ENCODE measurements at places on chromosomes 2 and 18. TPM values are rescaled to one million over a fixed set of nuclear protein-coding genes. Genes with fewer than 3 reads are reported as not detected.

DNA sequence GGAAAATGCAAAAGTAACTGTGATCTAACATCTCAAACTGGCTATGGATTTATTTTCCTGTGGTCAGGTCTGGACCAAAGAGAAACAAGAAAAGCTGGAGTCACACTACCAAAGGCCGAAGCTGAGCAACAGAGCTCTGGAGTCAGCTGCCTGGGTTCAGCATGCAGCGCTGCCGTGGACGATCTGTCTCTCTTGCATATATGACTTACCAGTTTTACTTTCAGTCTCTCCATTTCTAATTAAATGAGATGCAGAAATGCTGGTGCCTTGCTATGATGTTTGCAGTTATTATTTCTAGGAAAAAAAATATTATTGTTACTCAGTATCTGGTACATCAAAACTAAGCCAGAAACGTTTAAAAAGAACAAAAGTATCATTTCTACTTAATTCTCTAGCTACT, 813.2 kb downstream of the RNF144A start:
- H3K4me3 ChIP-seq: no peak overlapping the region
- peaks cover 20% of the 10 kb centered on the region for H3K4me1 ChIP-seq
- H3K36me3 ChIP-seq: no peaks in the 10 kb centered on the region
- no peaks in the 10 kb centered on the region for H3K27me3 ChIP-seq

- no peak for DNase-seq
- no peaks in the 10 kb centered on the region for H3K27me3 ChIP-seq
- no peak overlapping the region for H3K4me3 ChIP-seq
- H3K27ac ChIP-seq: no peak overlapping the region
- H3K4me1 ChIP-seq: peaks cover 7% of the 10 kb centered on the region
- no peaks in the 10 kb centered on the region for H3K36me3 ChIP-seq
Measured at GRCh38 chr2:106956416-106956815, 70.4 kb upstream of the ST6GAL2 start.

GRCh38 chr2:201269764-201270163, 9.4 kb downstream of the CASP8 start:
- no peaks in the 10 kb centered on the region for H3K36me3 ChIP-seq
- no peak overlapping the region for H3K4me3 ChIP-seq
- H3K27me3 ChIP-seq: no peaks in the 10 kb centered on the region
- H3K4me1 ChIP-seq: no peaks in the 10 kb centered on the region

The FNDC4 gene
- 14.2 TPM for total RNA-seq

GRCh38 chr18:72637299-72637698, 93.2 kb upstream of the CBLN2 start:
- H3K4me1 ChIP-seq: peaks cover 5% of the 10 kb centered on the region
- no peaks in the 10 kb centered on the region for H3K36me3 ChIP-seq
- peaks cover 6% of the 10 kb centered on the region for H3K27me3 ChIP-seq
- H3K27ac ChIP-seq: no peak overlapping the region

The CNDP2 gene
- 194 TPM for total RNA-seq

The MAP3K20 gene
- total RNA-seq: 28.5 TPM

DNA sequence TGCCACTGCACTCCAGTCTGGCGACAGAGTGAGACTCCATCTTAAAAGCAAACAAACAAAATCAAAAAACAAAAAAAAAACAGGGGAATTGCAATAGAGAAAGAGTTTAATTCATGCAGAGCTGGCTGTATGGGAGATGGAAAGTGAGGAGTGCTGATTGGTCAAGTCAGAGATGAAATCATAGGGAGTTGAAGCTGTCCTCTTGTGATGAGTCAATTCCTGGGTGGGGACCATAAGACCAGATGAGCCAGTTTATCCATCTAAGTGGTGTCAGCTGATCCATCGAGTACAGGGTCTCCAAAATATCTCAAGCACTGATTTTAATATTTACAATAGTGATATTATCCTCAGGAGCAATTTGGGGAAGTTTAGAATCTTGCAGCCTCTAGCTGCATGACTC, 45.3 kb downstream of the FRZB start:
- DNase-seq: no peak
- no peaks in the 10 kb centered on the region for H3K36me3 ChIP-seq
- H3K27ac ChIP-seq: no peak overlapping the region
- H3K4me1 ChIP-seq: peaks cover 41% of the 10 kb centered on the region
- no peak overlapping the region for H3K4me3 ChIP-seq
- H3K27me3 ChIP-seq: no peaks in the 10 kb centered on the region

DNA sequence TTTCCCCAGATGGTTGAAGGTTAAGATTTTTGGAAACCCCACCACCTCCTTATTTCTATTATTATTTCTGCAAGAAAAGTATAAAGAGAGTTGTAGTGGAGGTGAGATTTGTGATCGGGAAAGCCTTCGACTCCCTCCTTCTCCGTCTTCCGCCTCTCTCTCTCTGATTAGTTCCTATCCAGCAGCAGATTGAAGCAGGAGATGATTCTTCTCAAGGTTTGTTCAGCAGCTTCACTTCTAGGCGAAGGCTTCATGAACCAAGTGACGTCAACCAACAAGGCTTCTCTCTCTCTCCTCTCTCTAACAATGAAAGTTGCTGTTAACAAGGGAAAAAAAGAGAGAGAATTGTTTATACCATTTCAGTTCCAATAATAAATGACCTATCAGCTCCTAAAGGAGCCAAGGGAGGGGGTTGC, at the start of gene BAZ2B:
Gene BAZ2B (minus strand): TSS at position 263 of the 416 bp plus-strand sequence. CDS start 137,829 bp downstream, outside the sequence.
- H3K4me1 ChIP-seq: peaks cover 44% of the 10 kb centered on the region
- H3K4me3 ChIP-seq: peak within 1 kb of the TSS; percentile 90
- peak within 1 kb of the TSS; percentile 99 for H3K27ac ChIP-seq
- no peaks in the 10 kb centered on the region for H3K36me3 ChIP-seq
- peaks cover 2% of the 10 kb centered on the region for H3K27me3 ChIP-seq

DNA sequence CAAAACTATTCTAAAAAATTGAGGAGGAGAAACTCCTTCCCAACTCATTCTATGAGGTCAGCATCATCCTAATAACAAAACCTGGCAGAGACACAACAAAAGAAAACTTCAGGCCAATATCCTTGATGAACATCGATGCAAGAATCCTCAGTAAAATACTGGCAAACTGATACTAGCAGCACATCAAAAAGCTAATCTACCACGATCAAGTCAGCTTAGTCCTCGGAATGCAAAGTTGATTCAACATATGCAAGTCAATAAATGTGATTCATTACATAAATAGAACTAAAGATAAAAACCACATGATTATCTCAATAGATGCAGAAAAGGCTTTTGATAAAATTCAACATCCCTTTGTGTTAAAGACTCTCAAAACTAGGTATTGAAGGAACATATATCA, 63.1 kb downstream of the EHBP1 start:
- no peaks in the 10 kb centered on the region for H3K4me1 ChIP-seq
- peaks cover 31% of the 10 kb centered on the region for H3K36me3 ChIP-seq
- DNase-seq: no peak
- H3K27me3 ChIP-seq: no peaks in the 10 kb centered on the region

- H3K4me3 ChIP-seq: no peak overlapping the region
- H3K36me3 ChIP-seq: no peaks in the 10 kb centered on the region
- no peaks in the 10 kb centered on the region for H3K4me1 ChIP-seq
Measured at GRCh38 chr2:117763804-117764203, 50.7 kb upstream of the DDX18 start.

DNA sequence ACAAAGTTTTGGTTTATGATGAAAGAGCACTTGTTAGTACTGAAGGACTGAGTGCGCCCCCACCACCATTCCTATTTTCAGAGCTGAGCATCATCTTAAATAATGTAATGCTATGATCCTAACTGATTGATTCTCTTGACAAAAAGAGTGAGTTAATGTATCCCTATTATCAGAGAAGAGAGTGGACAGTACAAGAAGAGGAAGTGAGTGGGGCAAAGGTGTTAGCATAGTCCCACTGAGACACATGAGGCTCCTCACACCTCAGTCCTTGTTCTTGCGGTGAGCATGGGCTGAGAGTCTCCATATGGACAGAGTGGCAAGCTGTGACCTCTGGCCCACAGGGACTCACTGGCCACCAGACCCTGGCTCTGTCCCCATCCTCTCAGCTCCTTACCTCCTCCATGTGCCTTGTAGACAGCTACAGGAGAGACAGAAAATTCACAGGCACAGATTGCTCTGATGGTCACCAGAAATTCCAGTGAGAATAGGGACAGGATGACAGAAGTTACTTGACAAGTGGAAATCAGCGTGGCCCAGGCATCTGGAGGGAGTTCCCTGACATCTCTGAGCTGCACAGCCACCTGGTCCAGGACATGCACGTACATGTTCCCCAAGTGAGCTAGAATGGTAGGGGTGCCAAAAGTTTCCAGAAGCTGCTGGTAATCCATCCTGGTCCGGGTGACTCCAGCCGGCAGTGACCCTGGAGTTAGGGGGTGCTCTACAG, 32.6 kb downstream of the NAPG start:
- DNase-seq: no peak
- H3K27me3 ChIP-seq: no peaks in the 10 kb centered on the region
- H3K4me1 ChIP-seq: peaks cover 9% of the 10 kb centered on the region
- H3K4me3 ChIP-seq: no peak overlapping the region
- H3K36me3 ChIP-seq: peaks cover 32% of the 10 kb centered on the region

DNA sequence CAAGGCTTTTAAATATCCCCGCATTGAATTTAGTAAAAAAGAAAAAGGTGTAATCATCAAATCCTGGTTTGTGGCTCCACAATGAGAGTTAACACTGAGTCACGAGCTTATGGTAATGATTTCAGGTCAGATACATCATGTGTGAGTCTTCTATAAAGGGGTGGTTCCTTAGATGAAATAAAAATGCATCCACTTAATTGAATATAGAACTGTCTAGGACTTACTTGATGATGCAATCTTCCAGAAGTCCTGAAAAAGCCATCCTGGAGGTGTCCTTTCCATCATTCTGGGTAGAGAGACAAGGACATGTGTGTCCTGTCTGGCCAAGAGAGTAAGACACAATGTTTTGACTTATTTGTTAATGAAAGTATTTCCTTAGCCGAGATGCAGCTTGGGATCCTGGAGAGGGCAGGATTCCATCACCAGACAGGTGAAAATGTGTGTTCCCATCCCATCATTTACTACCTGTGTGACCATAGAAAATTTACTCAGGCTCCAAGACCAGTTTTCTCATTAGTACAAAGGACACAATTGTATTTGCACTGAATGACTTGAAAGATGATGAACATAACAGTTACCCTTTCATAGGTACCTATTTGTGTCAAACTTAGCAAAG, 1539.8 kb upstream of the PIK3C3 start:
- peaks cover 18% of the 10 kb centered on the region for H3K4me1 ChIP-seq
- H3K27me3 ChIP-seq: no peaks in the 10 kb centered on the region
- no peak overlapping the region for H3K4me3 ChIP-seq
- H3K36me3 ChIP-seq: no peaks in the 10 kb centered on the region
- H3K27ac ChIP-seq: no peak overlapping the region
- no peak for DNase-seq

The CDH2 gene
- total RNA-seq: 234 TPM

DNA sequence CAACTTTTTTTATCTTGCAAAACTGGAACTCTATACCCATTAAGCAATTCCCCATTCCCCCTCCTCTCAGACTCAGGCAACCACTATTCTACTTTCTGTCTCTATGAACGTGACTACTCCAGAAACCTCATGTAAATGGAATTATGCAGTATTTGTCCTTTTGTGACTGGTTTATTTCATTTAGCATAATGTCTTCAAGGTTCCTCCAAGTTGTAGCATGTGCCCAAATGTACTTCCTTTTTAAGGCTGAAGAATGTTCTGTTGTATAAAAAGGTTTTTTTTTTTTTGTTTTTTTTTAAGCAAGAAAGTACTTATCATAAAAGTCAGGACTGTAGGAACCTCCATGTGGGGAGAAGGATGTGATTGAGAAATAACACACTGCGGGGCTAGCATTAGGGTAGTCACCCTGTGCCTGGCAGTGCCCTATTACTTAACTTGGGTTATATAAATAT, 262.9 kb upstream of the FBXO11 start:
- no peaks in the 10 kb centered on the region for H3K27me3 ChIP-seq
- peaks cover 2% of the 10 kb centered on the region for H3K36me3 ChIP-seq
- H3K4me1 ChIP-seq: peaks cover 10% of the 10 kb centered on the region
- H3K4me3 ChIP-seq: no peak overlapping the region
- no peak overlapping the region for H3K27ac ChIP-seq

The SNTG2 gene
- 0.36 TPM for total RNA-seq

DNA sequence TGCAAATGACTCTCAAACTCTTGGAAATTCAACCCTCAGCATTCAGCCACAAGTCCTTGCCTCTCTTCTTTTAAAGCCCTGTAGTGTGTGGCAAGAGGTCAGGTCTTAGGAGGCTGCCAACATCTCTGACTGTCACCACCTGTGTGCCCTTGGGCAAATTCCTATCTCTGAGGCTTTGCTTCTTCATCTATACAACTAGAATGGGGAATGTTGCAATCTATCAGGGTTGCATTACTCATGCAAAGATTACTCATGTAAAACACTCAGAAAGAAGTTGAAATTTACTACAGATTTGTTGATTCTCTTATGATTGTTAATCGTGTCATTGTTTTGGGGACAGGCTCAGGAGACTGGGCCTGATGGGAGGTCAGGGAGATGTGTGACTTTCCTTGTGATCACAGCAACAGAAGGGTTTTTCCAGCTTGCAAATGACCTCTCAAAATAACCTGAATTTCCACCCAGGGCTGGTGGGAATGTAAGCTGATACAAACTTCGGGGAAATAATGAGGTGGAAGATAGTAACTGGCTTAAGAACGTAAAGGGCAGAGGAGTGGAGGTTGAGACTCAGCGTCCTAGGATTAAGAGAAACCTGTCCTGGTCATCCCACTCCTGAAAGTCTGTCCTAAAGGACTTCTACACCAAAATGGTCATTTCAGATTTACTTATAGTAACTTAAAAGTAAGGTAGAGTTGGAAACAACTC, 32.1 kb upstream of the SIGLEC15 start:
- no peaks in the 10 kb centered on the region for H3K27me3 ChIP-seq
- H3K4me1 ChIP-seq: no peaks in the 10 kb centered on the region
- peaks cover 4% of the 10 kb centered on the region for H3K36me3 ChIP-seq
- no peak overlapping the region for H3K4me3 ChIP-seq
- no peak overlapping the region for H3K27ac ChIP-seq
- DNase-seq: no peak

DNA sequence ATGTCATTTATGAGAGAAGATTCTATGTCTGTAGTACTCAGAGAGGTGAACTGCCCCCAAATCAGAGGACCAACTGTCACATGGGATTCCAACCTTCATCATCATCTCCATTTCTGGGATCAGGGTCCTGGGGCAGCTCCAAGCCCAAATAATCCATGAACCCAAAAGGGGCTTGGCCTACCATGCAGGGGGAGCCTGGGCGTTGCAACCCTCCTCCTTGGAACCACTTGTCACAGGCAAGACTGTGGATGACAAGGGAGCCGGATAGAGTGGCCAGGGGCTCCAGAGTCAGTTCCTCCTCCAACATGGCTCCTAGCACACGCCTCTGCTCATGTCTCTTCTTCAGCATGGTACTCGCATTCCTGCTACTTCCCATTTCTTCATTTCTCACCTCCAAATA, 7.9 kb downstream of the CTLA4 start:
- no peak overlapping the region for H3K4me3 ChIP-seq
- H3K27ac ChIP-seq: no peak overlapping the region
- DNase-seq: no peak

The CNDP1 gene
- total RNA-seq: 0.59 TPM

Measured in neural crest cell (in vitro differentiated cells).